ENCODE measurements at places on chromosomes 6 and 20.
A peak's percentile ranks its signal among the peaks of the same experiment; 100 is the strongest.

- DNase-seq = peak; percentile 87
Observed at GRCh38 chr6:98808541-98809210, 25.7 kb upstream of the POU3F2 start.

DNA sequence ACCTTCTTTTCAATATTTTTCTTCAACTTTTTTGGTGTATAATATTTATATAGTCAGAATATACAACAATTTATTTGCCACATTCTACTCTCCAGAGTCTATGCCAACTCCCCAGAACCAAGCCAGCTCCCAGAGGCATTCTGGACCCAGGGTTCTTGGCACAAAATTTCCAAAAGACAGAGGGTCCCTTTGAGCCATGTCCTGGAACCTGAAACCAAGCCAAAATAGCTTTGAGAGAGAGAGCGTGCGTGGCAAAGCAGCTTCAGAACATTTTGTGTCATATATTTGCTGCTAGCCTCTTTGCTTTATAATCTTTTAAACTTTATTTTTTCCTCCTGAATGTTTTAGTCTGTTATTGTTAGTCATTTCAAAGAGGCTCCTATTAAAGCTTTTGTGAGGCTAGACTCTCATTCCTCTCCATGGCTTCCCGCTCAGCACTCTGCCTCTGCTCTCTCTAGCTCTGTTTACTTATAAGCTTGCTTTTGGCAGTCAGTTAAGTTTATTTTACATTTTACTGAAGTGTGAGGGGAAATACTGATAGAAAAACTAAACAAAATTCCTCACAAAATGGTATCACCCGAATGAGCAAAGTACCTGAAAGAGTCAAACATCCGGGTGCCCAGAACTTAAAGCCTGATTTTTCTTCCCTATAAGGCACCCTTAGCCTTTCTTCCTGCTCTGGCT, 605.1 kb upstream of the ID4 start:
- no peak for DNase-seq

- no peak for DNase-seq
Observed at GRCh38 chr6:10073341-10073740, 341.5 kb downstream of the TFAP2A start.

GRCh38 chr6:85348643-85349042, 101.2 kb upstream of the NT5E start:
- no peak for DNase-seq

DNA sequence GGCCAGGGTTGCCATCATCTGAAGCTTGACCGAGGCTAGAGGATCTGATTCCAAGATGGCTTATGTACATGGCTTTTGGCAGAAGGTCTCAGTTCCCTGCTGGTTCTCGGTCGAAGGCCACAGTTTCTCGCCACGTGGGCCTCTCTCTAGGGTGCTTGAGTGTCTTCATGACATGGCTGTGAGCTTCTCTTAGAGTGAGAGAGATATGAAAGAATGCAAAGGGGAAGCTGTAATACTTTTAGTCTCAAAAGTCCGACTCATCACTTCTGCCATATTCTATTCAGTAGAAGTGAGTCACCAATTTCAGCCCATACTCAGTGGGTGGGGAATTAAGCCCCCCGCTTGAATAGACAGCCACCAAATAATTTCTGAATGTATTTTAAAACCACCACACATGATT, 94.2 kb downstream of the UTRN start:
- DNase-seq = no peak

GRCh38 chr20:33724439-33725094, 4.5 kb upstream of the PXMP4 start:
- DNase-seq = no peak
